ENCODE measurements at places on chromosomes 16 and 17.

DNA sequence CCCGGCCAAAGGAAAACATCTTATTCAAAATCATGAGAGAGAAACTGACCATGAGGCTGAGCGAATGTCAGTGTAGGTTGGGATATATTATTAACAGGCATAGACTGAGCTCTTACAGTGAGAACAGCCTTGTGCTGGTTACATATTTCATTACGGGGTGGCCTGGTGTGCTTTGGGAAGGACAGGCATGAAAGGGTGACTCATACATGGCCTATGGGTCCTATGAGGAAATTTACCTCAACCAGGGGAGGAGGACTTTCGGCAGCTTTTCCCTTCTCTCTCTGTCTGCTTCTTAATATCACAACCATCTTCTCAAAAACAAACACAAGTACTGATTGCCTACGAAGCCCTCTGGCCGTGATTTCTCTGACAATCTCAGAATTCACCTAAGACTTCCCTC is 579.1 kb downstream of the CDH13 start:
- DNase-seq: no peak

DNA sequence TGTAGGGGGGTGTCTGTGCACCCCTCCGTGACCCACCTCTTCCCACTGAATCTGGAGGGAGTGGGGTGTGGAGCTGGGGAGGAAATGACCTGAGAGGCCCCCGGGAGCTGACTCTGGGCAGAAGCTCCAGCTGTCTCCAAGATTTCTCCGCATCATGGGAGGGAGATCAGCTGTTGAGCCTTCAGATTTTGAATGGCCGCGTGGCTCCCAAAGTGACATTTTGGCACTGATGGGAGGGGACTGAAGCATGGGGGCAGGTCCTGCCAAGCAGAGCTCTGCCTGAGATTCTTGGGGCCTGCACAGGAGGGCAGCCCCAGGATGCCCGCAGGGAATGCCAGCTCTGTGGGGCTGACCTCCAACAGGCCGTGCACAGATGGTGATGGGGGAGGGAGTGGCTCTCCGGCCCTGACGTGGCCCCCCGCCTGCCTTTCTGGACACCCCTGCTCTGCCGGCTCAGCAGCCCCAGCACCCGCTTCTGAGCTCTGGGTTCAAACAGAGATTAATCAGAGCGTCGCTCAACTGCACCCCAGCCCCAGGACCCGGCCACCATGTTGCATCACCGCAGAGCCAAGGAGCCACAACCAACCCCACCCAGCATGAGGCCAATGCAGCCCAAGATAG is 25.3 kb upstream of the UBE2I start:
- DNase-seq: no peak

DNA sequence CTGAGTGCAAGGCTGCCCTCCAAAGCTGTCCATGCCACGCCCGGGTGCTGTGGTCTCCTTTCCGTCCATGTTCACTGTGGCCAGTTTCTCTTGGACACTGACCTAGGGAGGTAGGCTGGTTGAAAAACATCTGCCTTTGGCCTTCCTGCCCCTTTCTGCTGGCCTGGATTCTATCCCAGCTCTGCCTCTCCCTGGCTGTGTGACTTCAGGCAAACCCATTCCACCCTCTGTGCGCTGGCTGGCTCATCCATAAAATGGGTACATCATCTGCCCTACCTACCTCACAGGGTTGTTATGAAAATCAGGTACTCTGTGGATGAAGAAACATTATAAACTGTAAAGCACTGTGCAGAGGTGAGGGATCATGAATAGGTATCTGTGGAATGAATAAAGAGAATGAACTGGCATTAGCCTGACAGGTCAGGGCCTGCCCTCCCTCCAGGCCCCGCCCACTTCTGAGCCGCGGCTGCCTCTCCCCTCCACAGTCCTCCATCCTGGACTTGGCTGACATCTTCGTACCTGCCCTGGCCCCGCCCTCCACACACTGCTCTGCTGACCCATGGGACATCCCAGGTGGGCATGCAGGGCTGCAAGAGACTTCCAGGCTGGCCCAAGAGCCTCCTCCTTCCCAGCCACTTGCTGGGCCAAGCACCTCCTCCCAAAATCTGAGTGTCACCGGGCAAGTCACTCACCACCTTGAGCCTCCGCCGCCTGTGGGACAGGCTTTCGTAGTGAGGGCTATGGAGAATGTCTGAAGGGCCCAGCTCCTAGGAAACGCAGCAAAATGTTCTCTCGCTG is 7.0 kb upstream of the SPATA20 start:
- no peak for DNase-seq

DNA sequence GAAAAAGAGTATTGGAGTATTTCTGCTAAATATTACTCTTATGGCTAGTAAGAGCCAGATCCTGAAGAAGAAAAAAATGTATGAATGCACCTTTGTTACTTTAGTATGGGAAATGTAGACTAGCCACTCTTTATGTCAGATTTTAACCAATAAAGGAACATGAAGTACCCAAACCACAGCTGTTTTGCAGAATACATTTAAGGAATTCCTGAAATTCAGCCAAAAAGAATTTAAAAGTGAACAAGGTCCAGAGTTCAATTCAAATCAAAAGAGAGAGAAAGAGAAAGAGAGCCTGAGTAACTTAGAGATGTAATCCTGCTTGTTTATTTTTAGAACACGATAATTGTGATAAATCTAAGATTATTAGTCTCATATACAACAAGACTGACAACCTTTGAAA is 1.2 kb downstream of the KCNJ16 start:
- no peak for DNase-seq

- no peak for DNase-seq
These were observed 119.4 kb upstream of the NLRP1 start for GRCh38 chr17:5703736-5704135.

- DNase-seq: no peak
These were observed 539 bp upstream of the KRTAP4-8 start for GRCh38 chr17:41098481-41098880.

DNA sequence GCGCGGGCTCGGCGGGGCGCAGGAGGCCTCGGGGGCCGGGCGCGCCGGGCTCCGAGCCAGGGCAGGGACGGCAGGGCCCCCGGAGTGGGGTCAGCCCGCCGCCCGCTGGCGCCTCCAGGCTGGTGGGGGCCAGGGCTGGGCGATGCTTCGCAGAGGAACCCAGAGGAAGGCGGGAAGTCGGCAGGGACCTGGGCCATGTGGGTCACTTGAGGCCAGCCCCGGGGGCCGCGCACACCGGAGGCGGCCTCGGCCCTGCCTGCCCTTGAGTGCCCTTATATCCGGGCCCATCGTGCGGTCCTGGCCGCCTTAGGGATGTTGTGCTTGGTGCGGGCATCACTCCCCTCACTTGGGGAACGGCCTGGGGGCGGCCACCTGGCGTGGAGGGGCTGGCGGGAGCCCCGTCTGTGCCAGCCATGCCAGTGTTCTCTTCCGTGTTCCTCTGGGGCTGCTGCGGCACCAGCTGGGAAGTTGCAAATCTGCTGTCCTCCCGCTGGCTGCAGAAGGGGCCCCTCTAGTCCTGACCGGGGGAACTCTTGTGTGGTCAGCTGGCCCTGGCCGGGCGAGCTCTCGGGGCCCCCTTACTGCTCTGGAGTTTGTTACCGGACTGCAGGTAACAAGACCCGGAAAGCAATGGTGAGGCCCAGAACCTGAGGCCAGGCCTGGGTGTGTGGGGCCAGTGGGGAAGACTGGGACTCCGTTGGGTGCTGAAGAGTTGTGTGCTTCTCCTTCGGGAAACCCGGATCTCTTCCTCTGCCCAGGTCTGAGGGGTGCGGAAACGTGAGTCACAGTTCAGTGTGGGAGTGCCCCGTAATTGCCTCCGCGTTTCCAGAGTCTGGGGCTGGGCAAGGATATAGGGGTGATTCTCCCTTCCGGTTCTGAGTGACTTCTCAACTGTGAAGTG is 849 bp downstream of the CAPN15 start:
- no peak for DNase-seq

DNA sequence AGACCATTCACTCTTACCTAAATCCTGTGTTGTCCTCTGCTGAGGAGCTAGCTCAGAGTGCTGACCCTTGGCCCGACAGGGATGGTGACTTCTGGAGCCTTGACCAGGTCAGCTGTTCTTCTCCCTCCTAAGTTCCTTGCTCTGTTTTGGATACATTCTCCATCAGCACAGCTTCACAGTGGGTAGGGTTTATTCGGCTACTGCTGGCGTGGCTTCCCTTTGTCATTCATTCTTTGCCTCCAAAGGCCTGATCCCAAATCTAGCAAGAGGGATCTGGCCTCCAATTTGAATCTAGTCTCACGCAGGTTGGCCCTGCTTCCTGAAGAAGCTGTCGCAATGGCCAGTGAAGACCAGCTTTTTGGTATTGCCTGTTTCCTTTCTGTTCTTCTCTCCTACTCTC is 116.6 kb downstream of the SHISA9 start:
- no peak for DNase-seq

GRCh38 chr16:1987198-1987597 is 2.6 kb upstream of the SYNGR3 start:
- DNase-seq: no peak

DNA sequence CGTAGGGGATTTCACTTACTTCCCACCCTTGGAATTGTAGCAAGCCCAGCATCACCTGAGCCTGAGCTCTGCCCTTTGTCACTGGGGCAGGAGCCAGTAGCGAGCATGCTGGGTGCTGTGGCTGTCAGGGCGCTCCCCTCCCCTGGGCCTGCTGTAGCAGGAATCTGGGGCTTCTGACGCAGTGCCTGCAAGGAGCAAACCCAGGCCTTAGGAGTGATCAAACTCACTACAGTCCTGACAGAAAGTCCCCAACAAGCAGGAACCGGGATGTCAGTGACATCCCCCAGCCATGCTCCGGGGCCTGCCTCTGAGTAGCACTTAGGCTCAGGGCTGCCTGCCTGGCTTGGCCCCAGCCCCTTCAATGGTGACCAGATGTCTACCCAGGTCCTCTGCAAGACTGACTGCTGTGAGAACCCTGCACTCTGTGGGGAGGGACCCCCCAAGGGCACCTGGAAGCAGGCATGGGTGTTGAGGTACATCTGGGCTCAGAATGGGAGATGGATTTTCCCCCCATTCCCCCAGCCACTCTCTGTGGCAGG is 23.5 kb downstream of the PLD6 start:
- no peak for DNase-seq

DNA sequence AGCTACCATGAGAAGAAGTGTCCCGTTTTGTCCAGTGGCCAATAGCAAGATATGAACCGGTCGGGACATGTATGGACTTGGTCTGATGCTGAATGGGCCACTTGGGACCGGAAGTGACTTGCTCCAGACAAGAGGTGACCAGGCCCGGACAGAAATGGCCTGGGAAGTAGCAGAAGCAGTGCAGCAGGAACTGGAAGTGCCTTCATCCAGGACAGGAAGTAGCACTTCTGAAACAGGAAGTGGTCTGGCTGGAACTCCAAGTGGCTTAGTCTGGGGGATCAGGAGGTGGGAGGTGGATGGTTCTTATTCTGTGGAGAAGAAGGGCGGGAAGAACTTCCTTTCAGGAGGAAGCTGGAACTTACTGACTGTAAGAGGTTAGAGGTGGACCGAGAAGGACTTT is 5.3 kb downstream of the EFNB3 start:
- DNase-seq: no peak

DNA sequence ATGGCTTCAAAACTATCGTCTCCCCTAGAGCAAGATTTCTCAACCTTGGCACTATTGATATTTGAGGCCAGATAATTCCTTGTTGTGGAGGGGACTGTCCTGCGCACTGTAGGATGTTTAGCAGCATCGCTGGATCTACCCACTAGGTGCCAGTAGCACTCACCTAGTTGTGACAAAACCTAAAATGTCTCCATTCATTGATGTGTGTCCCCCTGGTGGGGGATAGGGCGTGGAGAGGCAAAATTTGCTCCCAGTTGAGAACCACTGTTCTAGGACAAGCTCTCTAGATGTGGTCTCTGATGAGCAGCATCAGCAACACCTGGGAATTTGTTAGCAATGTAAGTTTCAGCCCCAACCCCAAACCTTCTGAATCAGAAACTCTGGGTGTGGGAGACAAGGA is 259.0 kb downstream of the XYLT1 start:
- no peak for DNase-seq

GRCh38 chr17:28744972-28745785 is 1.4 kb downstream of the TRAF4 start:
- no peak for DNase-seq

GRCh38 chr17:45992175-45992574 is 6.9 kb upstream of the STH start:
- DNase-seq: no peak

- no peak for DNase-seq
These were observed 66.3 kb upstream of the MYOCD start for GRCh38 chr17:12599186-12599920.

- DNase-seq: no peak
These were observed 8.0 kb downstream of the TNRC6A start for GRCh38 chr16:24737391-24737871.

- DNase-seq: no peak
These were observed 154.6 kb downstream of the NTN1 start for GRCh38 chr17:9175700-9176467.

DNA sequence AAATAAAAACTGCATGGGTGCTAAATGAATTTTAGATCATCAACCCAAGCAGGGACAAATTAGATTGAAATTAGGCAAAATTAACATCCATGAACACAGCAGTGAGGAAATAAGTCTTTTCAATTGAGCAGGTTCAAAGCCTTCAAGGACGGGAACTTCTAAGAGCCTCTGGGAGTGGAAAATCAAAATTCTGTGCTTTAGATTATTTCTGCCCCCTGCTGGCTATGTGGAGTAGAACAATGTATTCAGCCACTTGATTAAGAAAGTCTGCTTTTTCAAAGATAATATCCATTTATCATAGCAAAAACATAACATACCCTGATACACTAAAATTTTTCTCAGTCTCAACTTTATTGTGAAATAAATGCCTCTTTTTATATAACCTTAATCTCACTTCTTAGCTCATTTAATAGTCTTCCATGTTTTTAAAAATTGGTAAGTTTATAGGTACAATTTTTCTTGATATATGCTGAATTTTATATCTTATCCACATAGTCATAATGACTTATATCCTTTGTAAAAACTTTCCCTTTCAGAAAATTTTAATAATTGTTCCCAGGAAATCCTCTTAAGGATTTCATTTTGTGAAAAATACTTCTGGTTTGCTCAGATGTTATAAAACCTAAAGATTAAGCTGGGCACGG is 28.1 kb upstream of the NOL11 start:
- DNase-seq: no peak

DNA sequence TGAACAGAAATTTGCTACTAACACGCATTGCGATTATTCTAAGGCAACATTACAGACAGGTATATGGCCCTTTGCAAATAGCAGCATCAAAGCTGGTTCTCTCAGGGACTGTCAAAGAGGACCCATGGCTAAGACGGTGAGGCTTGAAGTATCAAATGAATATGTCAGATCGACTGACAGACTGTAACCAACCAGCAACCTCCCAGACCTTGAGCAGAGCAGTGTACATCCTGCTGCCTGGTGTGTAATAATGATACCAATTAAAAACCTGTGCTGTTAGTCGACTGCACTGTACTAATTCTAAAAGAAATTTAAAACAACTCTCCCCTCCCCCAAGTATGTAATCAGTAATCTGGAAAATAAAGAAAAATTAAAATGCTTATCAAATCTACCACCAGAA is 35.9 kb upstream of the GHDC start:
- DNase-seq: no peak

DNA sequence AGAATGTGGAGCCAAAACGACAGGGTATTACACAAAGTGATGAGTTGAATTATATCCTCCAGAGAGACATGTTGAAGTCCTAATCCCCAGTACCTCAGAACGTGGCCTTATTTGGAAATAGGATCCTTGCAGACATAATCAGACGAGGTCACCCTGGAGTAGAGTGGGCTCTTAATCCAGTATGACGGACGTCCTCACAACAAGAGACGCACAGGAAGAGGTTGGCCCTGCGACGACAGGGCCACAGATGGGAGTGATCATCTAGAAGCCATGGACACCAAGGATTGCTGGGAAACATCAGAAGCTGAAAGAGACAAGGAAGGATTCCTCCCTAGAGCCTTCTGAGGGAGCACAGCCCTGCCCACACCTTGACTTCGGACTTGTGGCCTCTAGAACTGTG is 142.4 kb upstream of the AXIN2 start:
- no peak for DNase-seq

GRCh38 chr16:5058476-5058875 is 7.3 kb downstream of the C16orf89 start:
- DNase-seq: no peak
